Uterus (tissue), 4 donors: ENCODE measurements at places on chromosomes 4 and X.

DNA sequence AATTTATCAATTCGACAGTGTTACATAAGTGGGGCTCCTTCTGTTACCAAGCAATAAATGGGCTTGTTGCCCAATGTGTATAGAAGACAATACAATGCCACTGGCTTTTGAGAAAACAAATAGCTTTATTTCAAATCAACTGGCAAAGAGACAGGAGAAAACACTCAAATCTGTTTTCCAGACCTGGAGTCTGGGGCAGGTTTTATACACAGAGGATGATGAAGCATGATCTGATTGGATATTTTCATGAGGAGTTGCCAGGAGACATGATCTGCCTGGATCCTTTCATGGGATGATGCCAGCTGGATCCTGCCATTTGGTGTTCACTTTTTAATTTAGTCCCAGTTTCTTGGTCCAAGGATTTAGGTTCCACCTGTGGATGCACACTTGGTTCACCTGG lies 287.9 kb downstream of the CXXC4 start:
- no peaks in the 10 kb centered on the region for H3K36me3 ChIP-seq
- no peak overlapping the region for H3K4me3 ChIP-seq
- H3K27ac ChIP-seq, result no peak overlapping the region

DNA sequence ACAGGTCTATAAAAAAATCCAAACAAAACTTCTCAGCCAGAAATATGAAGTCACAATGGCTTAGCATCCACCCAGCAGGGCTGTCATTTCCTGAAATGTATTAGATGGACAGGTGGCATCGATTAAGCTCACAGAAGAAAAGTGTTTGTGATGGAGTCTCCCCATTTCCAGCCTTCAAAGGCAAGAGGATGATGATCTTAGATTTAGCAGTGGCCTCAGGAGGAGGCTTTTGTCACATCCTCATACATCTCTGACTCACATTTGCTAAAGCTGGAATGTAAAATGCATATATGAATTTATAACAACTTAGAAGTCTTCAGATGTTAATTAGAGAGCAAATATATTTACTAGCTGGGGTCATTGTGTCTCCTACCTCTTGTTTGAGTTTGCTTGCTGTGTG lies 441.9 kb downstream of the SPRY1 start:
- no peaks in the 10 kb centered on the region for H3K36me3 ChIP-seq
- no peak overlapping the region for H3K4me3 ChIP-seq
- H3K4me1 ChIP-seq, result no peaks in the 10 kb centered on the region
- no peaks in the 10 kb centered on the region for H3K27me3 ChIP-seq
- H3K27ac ChIP-seq, result no peak overlapping the region

DNA sequence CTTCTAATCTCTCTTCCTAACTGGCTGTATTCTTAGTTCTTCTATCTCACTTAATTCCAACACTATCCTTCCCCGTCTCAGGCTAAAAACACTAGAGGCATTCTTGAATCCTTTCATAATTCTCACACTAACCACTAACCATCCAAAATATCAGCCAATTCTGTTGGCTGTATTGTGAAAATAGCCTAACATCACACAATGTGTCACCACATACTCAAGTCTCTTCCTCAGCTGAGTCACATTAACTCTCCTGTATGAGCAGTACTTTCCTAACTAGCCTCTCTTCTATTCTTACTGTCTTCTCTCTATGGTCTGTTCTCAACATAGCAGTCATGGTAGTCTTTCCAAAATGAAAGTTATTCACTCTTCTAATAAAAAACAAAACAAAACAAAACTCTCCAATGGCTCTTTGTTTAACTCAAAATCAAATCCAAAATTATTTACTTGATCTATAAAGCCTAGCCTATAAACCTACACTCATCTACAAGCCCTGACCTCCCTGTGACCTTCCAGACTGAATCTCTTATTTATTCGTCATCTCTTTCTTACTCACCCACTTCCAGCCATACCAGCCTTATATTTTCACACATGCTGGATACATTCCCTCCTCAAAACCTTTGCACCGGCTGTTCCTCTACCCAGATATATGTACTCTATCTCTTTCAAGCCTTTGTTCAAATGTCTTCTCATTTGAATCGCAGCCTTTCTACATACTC lies 445.9 kb downstream of the TLL1 start:
- no peak overlapping the region for H3K4me3 ChIP-seq
- no peaks in the 10 kb centered on the region for H3K4me1 ChIP-seq
- peaks cover 5% of the 10 kb centered on the region for H3K27me3 ChIP-seq
- no peak overlapping the region for H3K27ac ChIP-seq

GRCh38 chr4:127737295-127737694 lies 7.1 kb downstream of the SLC25A31 start:
- no peak overlapping the region for H3K4me3 ChIP-seq
- no peak overlapping the region for H3K27ac ChIP-seq
- no peak for DNase-seq
- no peaks in the 10 kb centered on the region for H3K36me3 ChIP-seq
- no peaks in the 10 kb centered on the region for H3K4me1 ChIP-seq
- no peaks in the 10 kb centered on the region for H3K27me3 ChIP-seq

DNA sequence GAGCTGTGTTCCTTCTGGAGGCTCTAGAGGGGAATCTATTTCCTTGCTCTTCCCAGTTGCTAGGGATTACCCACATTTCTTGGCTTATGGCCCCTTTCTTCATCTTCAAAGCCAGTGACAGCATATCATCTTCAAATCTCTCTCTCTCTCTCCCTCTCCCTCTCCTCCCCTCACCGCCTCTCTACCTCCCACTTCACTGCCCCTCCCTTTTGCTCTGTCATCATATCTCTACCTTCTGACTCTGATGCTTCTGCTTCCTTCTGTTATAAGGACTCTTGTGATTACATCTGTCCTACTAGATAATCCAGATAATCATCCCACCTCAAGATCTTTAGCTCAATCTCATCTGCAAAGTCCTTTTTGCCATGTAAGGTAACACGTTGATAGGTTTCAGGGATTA lies 93.1 kb upstream of the TEX13D start:
- no peaks in the 10 kb centered on the region for H3K27me3 ChIP-seq
- H3K27ac ChIP-seq, result no peak overlapping the region
- no peaks in the 10 kb centered on the region for H3K36me3 ChIP-seq
- no peak overlapping the region for H3K4me3 ChIP-seq
- DNase-seq, result no peak

DNA sequence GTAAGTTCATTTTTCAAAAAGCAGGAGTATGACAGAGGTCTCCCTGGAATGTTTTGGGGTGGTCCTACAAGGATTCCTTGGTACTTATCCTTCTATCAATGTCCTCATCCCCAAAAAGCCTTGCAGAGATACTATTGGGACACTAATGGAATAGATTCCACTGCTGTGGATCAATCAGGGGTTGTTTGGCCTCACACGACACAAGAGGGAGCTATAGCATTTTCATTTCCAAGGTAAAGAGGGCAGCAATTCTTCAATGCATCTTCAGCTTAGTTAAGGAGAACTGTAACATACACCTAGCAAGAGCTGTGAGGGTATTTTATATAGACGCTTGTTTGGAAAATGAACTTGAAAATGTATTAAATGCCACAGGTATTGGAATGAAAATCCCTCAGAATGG lies 50.9 kb downstream of the USP26 start:
- DNase-seq, result no peak
- H3K27me3 ChIP-seq, result no peaks in the 10 kb centered on the region

DNA sequence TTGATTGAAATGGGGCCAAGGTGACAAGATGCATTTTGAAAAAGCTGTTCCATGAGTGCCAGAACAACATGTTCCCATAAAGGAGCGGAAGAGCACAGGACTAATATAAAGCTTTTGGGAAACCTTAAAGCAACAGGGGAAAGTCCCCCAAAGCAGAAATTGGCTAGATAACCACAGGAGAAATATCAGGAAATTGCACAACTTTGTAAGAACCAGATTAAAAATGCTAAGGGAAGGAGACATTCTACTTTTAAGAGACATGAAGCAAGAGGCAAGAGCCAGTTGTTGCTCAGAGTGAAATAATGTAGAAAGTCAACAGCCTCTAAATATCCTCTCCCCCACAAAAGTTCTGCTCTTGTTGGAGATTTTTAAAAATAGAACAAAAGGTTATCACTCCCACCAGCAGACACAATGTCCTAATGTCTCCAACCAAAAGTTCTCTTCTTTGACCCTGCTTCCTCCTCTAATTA lies 85.2 kb upstream of the LNX1 start:
- no peaks in the 10 kb centered on the region for H3K36me3 ChIP-seq
- peak overlapping the region; percentile 67 for H3K27ac ChIP-seq
- H3K27me3 ChIP-seq, result no peaks in the 10 kb centered on the region
- H3K4me3 ChIP-seq, result no peak overlapping the region
- peak; percentile 53 for DNase-seq
- no peaks in the 10 kb centered on the region for H3K4me1 ChIP-seq

DNA sequence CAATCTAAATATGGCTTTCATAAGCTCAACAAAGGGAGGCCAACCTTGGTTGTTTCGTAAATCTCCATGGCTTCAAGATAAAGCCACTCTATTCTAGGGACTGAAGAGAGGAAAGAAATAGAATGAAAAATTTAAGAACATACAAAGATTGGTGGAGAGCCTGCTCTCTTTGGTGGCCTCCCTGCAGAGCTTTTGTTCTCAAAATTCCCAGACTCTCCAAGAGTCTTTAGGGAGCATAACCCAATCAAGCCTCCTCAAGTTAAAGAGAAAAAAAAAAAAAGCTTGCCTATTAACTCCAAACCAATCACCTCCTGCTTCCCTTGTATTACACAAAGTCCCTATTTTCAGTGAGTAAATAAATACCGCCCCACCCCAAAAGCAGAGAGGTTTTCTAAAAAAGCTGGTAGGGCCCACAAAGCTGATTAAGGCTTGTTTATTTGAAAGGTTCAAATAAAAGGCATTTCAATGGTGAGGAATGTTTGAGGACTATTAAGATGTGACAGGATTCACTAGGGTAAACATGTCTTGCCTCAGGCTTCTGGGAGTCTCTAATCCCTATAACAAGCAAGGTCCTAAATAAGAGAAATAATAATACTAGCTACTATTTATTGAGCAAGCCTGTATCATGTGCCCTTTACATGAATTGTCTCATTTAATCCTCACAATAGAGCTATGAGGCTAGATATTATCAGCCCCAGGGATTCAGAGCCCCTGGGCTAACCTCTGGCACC lies 71.6 kb downstream of the GPC3 start:
- no peak overlapping the region for H3K4me3 ChIP-seq
- H3K27me3 ChIP-seq, result no peaks in the 10 kb centered on the region
- H3K27ac ChIP-seq, result no peak overlapping the region
- H3K4me1 ChIP-seq, result no peaks in the 10 kb centered on the region

- no peaks in the 10 kb centered on the region for H3K4me1 ChIP-seq
- no peaks in the 10 kb centered on the region for H3K27me3 ChIP-seq
- no peak overlapping the region for H3K4me3 ChIP-seq
- no peaks in the 10 kb centered on the region for H3K36me3 ChIP-seq
- no peak for DNase-seq
Measured at GRCh38 chr4:183967266-183967665, 62.2 kb downstream of the STOX2 start.

GRCh38 chrX:10130354-10130753 lies 26.4 kb upstream of the CLCN4 start:
- H3K4me1 ChIP-seq, result no peaks in the 10 kb centered on the region
- no peaks in the 10 kb centered on the region for H3K36me3 ChIP-seq
- H3K4me3 ChIP-seq, result no peak overlapping the region
- no peak for DNase-seq
- H3K27me3 ChIP-seq, result no peaks in the 10 kb centered on the region

DNA sequence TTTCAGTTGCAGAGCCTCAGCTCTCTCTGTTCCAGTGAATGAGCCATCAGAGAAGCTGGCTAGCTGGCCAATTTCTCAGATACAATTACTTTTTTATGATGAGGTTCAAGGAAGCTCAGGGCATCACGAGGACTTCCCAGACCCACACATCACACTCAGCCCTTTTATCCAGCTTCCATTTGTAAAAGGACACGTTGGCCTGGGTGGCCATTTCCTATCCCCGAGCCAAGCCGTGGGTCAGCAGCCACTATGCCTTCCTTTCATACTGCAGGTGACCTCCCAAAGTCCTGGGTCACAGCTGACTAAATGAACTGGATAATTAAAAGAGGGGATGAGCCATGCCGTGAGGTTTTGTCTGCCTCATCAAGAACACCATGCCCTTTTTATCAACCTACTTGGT lies 236.9 kb upstream of the PPARGC1A start:
- no peak overlapping the region for H3K4me3 ChIP-seq
- H3K27ac ChIP-seq, result no peak overlapping the region
- H3K27me3 ChIP-seq, result no peaks in the 10 kb centered on the region
- DNase-seq, result no peak

GRCh38 chr4:159526172-159526571 lies 423.3 kb downstream of the RAPGEF2 start:
- H3K4me1 ChIP-seq, result no peaks in the 10 kb centered on the region
- no peaks in the 10 kb centered on the region for H3K36me3 ChIP-seq
- DNase-seq, result no peak
- H3K4me3 ChIP-seq, result no peak overlapping the region
- no peaks in the 10 kb centered on the region for H3K27me3 ChIP-seq

DNA sequence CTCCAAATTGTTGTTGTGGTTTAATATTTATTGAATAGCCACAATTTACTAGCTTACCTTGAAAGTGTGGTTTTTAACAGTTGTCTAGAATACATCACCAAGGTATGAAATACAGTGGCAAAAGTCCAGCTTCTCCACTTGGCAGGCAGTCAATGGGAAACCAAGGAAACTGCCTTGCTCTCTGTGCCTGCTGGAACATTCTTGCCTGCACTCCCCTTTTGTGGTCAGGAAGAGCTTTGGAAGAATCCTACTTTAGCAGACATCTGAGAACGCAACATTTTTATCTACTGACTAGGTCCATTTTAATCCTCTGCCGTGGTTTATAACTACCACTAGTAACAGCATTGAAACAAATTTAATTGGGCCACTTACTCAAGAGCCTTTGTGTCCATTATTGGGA lies 64.5 kb downstream of the TENM3 start:
- no peaks in the 10 kb centered on the region for H3K36me3 ChIP-seq
- no peak for DNase-seq
- H3K27ac ChIP-seq, result no peak overlapping the region
- no peak overlapping the region for H3K4me3 ChIP-seq
- H3K4me1 ChIP-seq, result no peaks in the 10 kb centered on the region

DNA sequence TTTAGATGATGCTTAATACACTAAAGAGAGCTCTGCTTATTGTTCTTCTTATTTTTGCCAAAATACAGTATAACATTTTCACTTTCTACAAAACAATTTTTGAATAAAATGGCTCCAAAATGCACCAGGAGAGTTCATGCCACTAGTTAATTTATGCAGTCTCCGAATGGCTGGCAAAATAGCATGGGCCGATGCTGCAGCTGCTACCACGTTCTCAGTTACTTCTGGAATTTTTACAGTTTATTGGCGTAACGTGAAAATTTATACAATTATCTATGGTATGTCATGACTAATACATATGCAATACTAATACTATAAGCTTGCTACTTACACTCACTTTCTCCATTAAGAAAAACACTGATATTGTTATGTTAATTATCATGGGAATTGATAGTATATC lies 16.5 kb downstream of the KLHL13 start:
- H3K4me1 ChIP-seq, result no peaks in the 10 kb centered on the region
- no peaks in the 10 kb centered on the region for H3K27me3 ChIP-seq
- no peak overlapping the region for H3K27ac ChIP-seq
- no peak for DNase-seq
- H3K4me3 ChIP-seq, result no peak overlapping the region
- H3K36me3 ChIP-seq, result no peaks in the 10 kb centered on the region

- DNase-seq, result no peak
- H3K4me3 ChIP-seq, result no peak overlapping the region
- H3K36me3 ChIP-seq, result no peaks in the 10 kb centered on the region
- H3K4me1 ChIP-seq, result no peaks in the 10 kb centered on the region
Measured at GRCh38 chr4:140483445-140483844, 14.6 kb downstream of the MGAT4D start.
